A549 treated with GW870086 at 1 μM for 4 hours (cell line): ENCODE measurements at places on chromosomes 1 and 21. TPM values are rescaled to one million over a fixed set of nuclear protein-coding genes. Genes with fewer than 3 reads are reported as not detected.

SERTAD4 gene
- total RNA-seq: 0.39 to 0.57 TPM (median 0.46 TPM) in 5 replicates

EXTL1 gene
- total RNA-seq: 0.08 TPM in 1 of 5 replicates, not detected in the others

BSND gene
- not detected in 5 replicates for total RNA-seq

SOX13 gene
- total RNA-seq: 19.5 to 23.5 TPM (median 22.6 TPM) in 5 replicates

TCEA3 gene
- 0.42 to 0.74 TPM (median 0.55 TPM) in 5 replicates for total RNA-seq

ILDR2 gene
- total RNA-seq: 0.01 to 0.03 TPM in 2 of 5 replicates, not detected in the others

KNCN gene
- not detected in 5 replicates for total RNA-seq

CTBS gene
- total RNA-seq: 3.7 to 6.8 TPM (median 6.0 TPM) in 5 replicates

HFM1 gene
- total RNA-seq: 0.07 TPM in 1 of 5 replicates, not detected in the others

AMY1A gene
- not detected in 5 replicates for total RNA-seq

FAM151A gene
- 0.07 to 0.18 TPM (median 0.13 TPM) in 4 of 5 replicates, not detected in the other for total RNA-seq

KCNE2 gene
- total RNA-seq: not detected in 5 replicates

SUSD4 gene
- total RNA-seq: 0.62 to 1.1 TPM (median 0.73 TPM) in 5 replicates

CTSE gene
- total RNA-seq: 0.08 TPM in 1 of 5 replicates, not detected in the others

TSPEAR gene
- total RNA-seq: not detected in 5 replicates

TMEM51 gene
- 36.9 to 41.3 TPM (median 38.6 TPM) in 5 replicates for total RNA-seq

MPZ gene
- total RNA-seq: 0.18 to 0.31 TPM (median 0.27 TPM) in 5 replicates

SLAMF7 gene
- 1.1 to 2.8 TPM (median 1.8 TPM) in 5 replicates for total RNA-seq

IVL gene
- 0.10 to 0.15 TPM (median 0.10 TPM) in 3 of 5 replicates, not detected in the others for total RNA-seq

TEX38 gene
- not detected in 5 replicates for total RNA-seq

EXO5 gene
- total RNA-seq: 3.4 to 4.0 TPM (median 3.8 TPM) in 5 replicates

HHAT gene
- 1.5 to 1.8 TPM (median 1.7 TPM) in 5 replicates for total RNA-seq

AVPR1B gene
- not detected in 5 replicates for total RNA-seq

CRP gene
- not detected in 5 replicates for total RNA-seq

PRR9 gene
- not detected in 5 replicates for total RNA-seq

PLA2G2C gene
- total RNA-seq: not detected in 5 replicates

RAB7B gene
- 1.2 to 1.6 TPM (median 1.2 TPM) in 5 replicates for total RNA-seq

IQGAP3 gene
- total RNA-seq: 12.2 to 18.5 TPM (median 15.3 TPM) in 5 replicates

CHAF1B gene
- 10.7 to 12.6 TPM (median 11.2 TPM) in 5 replicates for total RNA-seq

ENO1 gene
- 2,787 to 2,973 TPM (median 2,894 TPM) in 5 replicates for total RNA-seq

TLR5 gene
- total RNA-seq: 0.05 to 0.58 TPM (median 0.24 TPM) in 5 replicates
